ENCODE measurements at places on chromosomes 13 and 19.

GRCh38 chr19:56145698-56146097 lies 4.6 kb downstream of the ZNF444 start:
- no peak for DNase-seq

DNA sequence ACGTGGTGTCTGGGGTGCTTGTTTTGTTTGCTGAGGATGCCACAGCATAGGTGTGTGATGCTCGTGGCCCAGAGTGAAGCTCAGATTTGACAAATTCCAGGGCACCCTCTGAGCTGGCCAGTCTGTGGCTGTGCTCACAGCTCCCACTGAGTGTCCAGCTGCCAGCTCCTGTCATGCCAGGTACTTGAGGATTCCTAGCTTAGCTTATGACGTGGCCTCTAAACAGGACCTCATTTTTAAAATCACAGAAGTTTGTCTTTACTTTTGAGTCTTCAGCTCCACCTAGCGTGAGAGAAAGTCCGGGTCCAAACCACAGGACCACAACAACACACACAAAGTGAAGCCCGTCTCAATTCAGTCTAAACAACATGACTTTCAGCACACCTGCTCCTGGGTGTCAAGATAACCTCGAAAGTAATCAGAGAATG lies 117.3 kb downstream of the RAB20 start:
- DNase-seq: no peak

DNA sequence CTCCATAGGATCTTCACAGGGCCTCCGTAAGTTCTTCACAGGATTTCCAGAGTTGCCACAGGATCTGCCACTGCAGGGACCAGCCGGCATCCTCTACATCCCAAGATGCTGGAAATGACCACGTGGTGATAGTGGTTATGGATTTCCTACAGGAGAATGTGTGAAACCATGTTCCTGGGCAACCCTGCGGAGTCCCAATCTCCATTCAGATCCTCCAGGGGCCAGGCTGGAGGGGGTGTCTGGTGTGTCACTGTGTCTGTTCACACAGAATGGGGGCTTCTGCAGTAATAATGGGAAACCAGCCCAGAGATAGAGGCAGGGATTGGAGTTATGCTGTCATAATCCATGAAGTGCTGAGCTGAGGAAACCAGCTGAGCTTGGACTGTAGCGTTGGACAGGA lies 8.6 kb downstream of the LILRA6 start:
- no peak for DNase-seq

DNA sequence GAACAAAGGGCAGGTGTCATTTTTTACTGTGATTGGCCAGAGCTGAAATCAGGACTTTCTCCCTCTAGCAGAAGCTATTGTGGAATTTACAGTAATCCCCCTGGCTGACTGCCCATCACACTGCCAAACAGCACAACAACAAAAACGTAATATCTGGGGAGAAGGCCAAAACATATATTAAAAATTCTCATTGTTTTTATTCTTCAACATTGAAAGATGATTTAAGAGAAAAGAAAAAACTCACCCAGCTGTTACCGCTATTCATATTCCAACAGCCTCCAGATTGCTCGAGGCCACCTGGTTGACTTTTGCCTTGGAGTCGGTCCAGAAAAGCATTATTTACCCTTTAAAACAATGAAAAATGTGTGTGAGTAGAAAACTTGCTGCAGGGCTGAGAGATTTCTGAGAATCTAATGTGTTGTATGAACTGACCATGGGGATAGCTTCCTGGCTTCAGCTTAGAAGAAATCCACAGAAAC lies 97.2 kb downstream of the EPSTI1 start:
- no peak for DNase-seq

DNA sequence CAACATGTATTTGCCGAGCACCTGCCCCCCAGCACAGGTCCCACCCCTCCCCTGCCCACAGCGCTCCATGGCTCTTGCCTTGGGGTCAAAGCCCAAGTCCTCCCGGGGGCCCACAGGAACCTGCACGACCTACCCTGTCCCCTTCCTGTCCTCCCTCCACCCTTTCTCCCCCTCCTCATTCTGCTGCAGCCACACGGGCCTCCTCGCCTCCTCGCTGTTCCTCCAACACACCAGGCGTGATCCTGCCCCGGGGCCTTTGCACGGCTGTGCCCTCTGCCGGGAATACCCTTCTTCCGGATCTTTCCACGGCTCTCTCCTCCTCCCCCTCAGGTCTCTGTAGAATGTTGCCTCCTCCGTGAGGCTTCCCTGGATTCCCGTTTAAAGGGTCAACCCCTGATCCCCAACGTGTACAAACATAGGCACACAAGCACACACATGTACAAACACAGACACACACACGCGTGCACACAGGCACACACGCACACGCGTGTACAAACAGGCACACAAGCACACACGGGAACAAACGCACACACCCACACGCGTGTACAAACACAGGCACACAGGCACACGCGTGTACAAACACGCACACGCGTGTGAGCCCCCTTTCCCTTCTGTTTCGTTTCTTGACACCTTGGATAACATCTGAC lies 2.8 kb downstream of the MADCAM1 start:
- peak; percentile 58 for DNase-seq

DNA sequence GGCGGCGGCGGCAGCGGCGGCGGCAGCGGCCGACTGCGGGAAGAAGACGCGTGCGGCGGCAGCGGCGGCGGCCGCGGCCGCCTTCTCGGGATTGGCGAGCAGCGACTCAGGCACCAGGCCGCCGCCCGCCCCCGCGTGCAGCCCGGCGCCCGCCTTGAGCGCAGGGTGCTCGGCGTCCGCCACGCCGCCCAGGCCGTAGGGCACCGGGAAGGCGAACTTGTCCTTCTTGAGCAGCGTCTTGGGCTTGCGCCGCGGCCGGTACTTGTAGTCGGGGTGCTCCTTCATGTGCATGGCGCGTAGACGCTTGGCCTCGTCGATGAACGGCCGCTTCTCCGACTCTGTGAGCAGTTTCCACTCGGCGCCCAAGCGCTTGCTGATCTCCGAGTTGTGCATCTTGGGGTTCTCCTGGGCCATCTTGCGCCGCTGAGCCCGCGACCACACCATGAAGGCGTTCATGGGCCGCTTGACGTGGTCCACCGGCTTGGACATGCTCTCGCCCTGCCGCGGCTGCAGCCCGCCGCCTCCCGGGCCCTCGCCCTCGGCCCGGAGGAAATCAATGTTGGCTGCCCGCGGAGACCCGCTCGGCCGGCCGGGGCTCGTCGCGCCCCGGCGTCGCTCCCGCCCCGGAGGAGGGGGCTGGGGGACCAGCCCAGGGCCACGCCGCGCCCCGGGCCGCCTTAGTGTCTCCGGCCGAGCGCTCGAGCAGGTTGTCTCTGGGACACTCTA lies 621 bp downstream of the SOX21 start:
- no peak for DNase-seq

- no peak for DNase-seq
Measured at GRCh38 chr13:48401480-48401879, 11.4 kb downstream of the LPAR6 start.
